Transverse colon (tissue), 4 donors: ENCODE measurements at places on chromosomes 16 and 17. TPM values are rescaled to one million over a fixed set of nuclear protein-coding genes. Genes with fewer than 3 reads are reported as not detected.

DNA sequence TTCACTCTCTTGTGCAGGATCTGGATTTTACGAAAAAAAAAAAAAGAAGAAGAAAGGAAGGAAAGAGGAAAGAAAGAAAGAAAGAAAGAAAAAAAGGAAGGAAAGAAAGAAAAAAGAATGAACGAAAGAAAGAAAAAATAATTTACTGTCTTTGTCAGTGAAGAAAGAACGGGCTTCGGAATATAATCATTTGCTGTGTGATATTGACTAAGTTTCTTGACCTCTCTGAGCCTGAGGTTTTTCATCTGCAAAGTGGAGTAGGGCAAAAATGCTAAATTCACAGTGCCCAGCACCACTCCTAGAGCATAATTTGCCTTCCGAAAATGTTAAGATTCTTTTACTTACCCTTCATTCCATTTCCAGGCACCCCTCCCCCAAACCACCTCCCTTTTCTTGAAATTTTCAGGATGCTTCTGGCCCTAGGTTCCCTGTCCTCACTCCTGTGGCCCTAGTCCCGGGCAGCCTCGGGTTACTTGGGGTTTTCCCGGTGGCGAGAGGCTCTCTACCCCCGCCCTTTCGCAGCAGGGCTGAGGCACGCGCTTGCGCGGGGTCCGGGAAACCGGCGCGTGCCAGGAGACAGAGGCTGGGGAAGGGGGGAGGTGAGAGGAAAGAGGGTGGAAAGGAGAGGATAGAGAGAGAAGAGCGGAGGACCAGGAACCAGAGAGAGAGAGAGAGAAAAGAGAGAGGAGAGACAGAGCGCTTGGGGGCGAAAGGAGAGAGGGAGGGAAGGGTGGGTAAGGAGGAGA lies at the start of gene CNTNAP1:
TSS of gene CNTNAP1 (plus strand) at position 556 of the 746 bp plus-strand sequence. CDS start 299 bp downstream, outside the sequence.
- peak; percentile 68 for DNase-seq

DNA sequence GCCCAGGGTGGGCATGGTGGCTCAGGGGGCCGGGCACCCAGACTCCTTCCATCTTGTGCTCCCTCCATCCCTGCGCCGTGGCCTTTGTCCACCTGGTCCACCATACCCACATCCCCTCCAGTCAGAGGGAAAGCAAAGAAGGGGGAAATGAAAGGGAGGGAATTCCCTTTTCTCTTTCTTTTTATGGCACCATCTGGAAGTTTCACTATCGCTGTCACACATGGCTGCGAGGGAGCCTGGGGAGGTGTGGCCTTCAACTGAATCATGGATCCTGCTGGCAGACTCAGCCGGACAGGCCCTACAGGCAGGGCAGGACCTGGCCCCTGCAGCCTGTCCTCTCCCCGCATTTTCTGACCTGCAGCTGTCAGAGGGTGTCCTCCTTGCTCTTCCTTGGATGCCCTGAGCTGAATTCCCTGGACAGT lies 6.2 kb downstream of the SLC12A3 start:
- peak; percentile 59 for DNase-seq

- DNase-seq = no peak
These were observed 9.1 kb downstream of the CTCF start for GRCh38 chr16:67571464-67571863.

DNA sequence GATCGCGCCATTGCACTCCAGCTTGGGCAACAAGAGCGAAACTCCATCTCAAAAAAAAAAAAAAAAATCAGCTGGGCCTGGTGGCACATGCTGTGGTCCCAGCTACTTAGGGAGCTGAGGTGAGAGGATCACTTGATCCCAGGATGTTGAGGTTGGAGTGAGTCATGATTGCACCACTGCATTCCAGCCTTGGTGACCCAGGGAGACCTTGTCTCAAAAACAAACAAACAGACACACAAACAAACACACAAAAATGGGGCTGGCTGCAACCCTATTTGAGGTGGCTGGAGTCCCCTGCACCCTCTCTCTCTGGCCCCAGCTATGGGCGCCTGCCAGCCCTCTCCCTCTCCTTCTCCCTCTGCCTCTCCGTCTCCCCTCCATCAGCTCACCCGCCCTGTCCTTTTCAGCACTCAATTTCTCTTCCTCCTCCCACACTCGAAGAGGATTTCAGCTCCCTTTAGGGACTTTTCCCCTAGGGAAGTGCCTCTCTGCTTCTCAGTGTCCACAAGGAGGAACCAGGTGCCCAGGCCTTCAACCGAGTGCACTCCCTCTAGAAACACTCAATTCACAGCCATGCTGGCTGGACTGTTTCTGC lies 17.5 kb upstream of the TFAP4 start:
- DNase-seq = no peak

GRCh38 chr17:7997186-7997585 lies 5.2 kb upstream of the GUCY2D start:
- peak; percentile 67 for DNase-seq

DNA sequence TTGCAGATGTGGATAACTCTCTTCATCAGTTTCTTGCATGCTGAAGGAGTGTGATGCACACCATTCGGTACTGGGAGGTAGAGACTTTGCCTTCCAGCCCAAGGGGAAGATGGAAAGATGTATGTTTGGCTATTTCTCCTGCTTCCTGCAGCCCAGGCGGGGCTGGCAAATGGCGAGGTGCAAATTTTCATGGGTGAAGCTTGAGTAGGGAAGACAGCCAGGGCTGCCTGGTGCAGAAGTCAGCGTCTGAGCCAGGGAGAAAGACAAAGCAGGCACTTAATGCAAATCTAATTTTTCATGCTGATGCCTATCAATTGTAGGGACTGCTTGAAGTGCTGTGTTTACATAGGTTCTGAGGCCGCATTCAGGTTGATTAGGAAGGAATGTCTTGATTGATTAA lies 384.7 kb upstream of the EEF2KMT start:
- no peak for DNase-seq

- DNase-seq = no peak
These were observed 23.1 kb upstream of the TMEM97 start for GRCh38 chr17:28295677-28296578.

DNA sequence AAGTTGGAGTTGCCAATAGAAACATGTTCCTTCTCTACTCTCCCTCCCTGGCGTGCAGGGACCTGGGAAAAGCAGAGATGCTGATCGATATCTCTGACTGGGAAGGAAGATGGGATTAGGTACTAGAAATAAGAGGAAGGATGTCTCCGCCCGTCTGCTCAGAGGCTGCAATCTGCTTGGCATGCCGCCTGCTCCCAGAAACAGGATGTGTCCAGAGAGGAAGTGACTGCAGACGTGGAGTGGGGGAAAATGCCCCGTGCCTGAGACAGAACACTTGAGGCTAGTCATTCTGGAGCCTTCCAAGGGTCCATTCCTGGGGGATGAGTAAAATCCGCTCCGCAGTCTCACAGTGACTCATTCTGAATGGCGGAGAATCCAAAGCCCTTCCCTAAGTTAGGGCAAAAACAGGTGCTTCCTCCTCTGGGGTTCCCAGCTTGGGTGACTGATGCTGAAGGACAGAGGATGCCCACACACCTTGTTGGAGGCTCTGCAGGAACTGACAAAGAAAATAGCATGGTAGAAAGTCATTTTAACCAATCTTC lies 45.0 kb upstream of the SMURF2 start:
- DNase-seq = peak; percentile 89

Gene RHBDF1
- total RNA-seq = 35.4 TPM

Gene RAC3
- 6.4 TPM for total RNA-seq

Gene HEATR9
- not detected for total RNA-seq
